ENCODE measurements at places on chromosomes 6 and 20. TPM values are rescaled to one million over a fixed set of nuclear protein-coding genes. Genes with fewer than 3 reads are reported as not detected.

- H3K36me3 ChIP-seq = no peaks in the 10 kb centered on the region
- H3K4me1 ChIP-seq = peaks cover 6% of the 10 kb centered on the region
These were observed at the start of gene REV3L for GRCh38 chr6:111482959-111483735. Gene REV3L, minus strand, starts transcription at chr6:111483218. Its CDS starts 330 bp downstream, at chr6:111482888.

GRCh38 chr6:103273048-103273447 lies 1586.7 kb downstream of the HACE1 start:
- no peak for DNase-seq
- no peaks in the 10 kb centered on the region for H3K36me3 ChIP-seq
- H3K27ac ChIP-seq = no peak overlapping the region
- no peaks in the 10 kb centered on the region for H3K27me3 ChIP-seq
- H3K4me1 ChIP-seq = no peaks in the 10 kb centered on the region

DNA sequence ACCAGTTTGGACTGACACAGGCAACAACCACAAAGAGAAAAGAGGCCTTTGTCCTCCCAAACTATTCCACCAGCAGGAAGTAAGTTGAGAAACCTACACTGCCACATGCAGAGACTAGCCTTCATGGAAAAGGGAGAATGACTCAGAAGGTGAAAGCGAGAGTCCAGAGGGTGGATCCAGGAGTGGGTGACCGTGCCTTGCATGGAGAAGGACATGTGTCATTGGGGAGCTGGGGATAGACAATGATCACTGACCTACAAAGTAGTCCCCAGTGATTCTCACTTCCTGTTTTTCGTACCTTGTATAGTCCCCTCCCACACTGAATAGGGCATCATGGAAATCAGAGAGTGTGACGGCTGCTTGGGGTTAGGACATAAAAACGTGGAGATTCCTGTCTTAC lies 91.9 kb downstream of the MYLK4 start:
- no peak for DNase-seq
- no peaks in the 10 kb centered on the region for H3K27me3 ChIP-seq
- no peak overlapping the region for H3K27ac ChIP-seq
- H3K4me1 ChIP-seq = no peaks in the 10 kb centered on the region
- no peaks in the 10 kb centered on the region for H3K36me3 ChIP-seq
- H3K4me3 ChIP-seq = no peak overlapping the region

GRCh38 chr20:51339721-51340450 lies 202.6 kb downstream of the NFATC2 start:
- no peaks in the 10 kb centered on the region for H3K36me3 ChIP-seq
- no peak for DNase-seq
- no peaks in the 10 kb centered on the region for H3K27me3 ChIP-seq
- H3K4me1 ChIP-seq = no peaks in the 10 kb centered on the region
- H3K4me3 ChIP-seq = no peak overlapping the region
- H3K27ac ChIP-seq = no peak overlapping the region

- H3K4me3 ChIP-seq = no peak overlapping the region
- no peak overlapping the region for H3K27ac ChIP-seq
These were observed 172.6 kb upstream of the RSPO3 start for GRCh38 chr6:126945812-126946360.

Gene SSTR4
- not detected for total RNA-seq

DNA sequence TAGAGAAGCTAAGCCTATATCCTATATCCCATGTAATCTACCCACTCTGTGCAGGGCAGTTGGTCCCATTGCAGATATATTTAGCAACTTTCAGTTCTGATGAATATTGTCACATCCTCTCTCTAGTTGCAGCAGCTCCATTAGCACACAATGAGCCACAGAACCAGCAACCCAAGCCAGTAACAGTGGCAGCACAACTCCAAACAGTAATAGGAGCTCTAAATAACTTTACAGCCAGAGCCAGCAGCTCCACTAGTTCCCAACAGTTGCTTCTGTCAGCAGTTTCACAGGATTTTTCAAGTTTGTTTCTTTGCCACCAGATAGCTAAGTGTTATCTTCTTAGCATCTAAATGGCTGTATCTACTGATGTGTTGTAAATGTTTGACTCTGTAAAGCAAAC lies 490.8 kb downstream of the HTR1B start:
- no peaks in the 10 kb centered on the region for H3K4me1 ChIP-seq
- no peak overlapping the region for H3K27ac ChIP-seq
- DNase-seq = no peak
- H3K27me3 ChIP-seq = no peaks in the 10 kb centered on the region

- H3K27ac ChIP-seq = no peak within 1 kb of the TSS
- H3K27me3 ChIP-seq = no peaks in the 10 kb centered on the region
- DNase-seq = no peak
- H3K4me1 ChIP-seq = no peaks in the 10 kb centered on the region
- no peaks in the 10 kb centered on the region for H3K36me3 ChIP-seq
These were observed at the start of gene RNF182 for GRCh38 chr6:13924949-13925881. Gene RNF182, plus strand, starts transcription at chr6:13924952. Its CDS starts 52,168 bp downstream, at chr6:13977120.

GRCh38 chr6:142325111-142325510 lies 23.3 kb downstream of the ADGRG6 start:
- H3K27me3 ChIP-seq = no peaks in the 10 kb centered on the region
- no peaks in the 10 kb centered on the region for H3K4me1 ChIP-seq
- no peak overlapping the region for H3K4me3 ChIP-seq
- no peak overlapping the region for H3K27ac ChIP-seq

GRCh38 chr6:17971128-17972073 lies 16.0 kb downstream of the KIF13A start:
- no peak overlapping the region for H3K4me3 ChIP-seq
- H3K4me1 ChIP-seq = peaks cover 12% of the 10 kb centered on the region
- H3K27ac ChIP-seq = no peak overlapping the region
- no peaks in the 10 kb centered on the region for H3K27me3 ChIP-seq
- no peaks in the 10 kb centered on the region for H3K36me3 ChIP-seq

Gene GSTA2
- not detected for total RNA-seq

Gene LZTS3
- total RNA-seq = 13.5 TPM

DNA sequence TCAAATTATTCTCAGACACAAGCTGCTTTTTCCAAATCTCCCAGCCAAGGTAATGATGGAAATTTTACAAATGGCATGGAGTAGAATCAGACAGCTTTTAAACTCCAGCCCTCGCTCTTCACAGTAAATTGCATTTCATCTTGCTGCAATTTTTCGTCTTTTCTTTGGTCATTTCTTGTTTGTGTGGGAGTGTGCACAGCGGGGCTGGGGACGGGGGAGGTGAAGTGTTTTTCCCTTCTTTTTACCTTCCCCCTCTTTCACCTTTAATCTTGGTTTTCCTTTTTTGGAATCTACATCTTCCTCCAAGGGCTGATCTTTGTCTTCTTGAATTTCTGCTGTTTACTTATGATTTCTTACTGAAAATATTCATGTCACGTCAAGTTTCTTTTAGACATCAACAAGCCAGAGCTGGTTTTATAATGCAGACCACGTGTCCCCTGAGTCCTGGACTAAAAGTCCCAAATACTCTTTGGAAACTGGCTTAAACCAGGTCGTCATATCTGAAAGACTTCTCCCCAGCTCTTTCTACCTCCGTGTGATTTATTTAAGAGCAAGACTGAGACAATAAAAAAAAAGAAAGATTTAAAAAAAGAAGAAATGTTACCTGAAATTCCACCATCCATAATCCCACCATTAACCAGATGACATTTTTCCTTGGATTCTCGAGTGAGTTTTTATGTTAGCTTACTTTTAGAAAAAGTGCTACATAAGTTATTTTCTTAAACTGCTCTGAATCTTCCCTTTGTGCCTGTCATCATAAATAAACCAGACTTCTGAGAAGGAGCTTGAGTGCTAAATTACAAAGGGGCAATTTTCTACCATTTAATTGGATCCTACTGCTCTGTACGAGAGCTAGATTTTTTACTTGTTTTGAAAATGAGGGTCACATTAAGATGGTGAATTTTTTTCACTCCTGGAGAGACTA lies 52.0 kb downstream of the MAP3K5 start:
- H3K36me3 ChIP-seq = no peaks in the 10 kb centered on the region
- no peaks in the 10 kb centered on the region for H3K27me3 ChIP-seq
- no peak for DNase-seq
- H3K27ac ChIP-seq = no peak overlapping the region
- H3K4me1 ChIP-seq = peaks cover 32% of the 10 kb centered on the region
- no peak overlapping the region for H3K4me3 ChIP-seq

- peaks cover 6% of the 10 kb centered on the region for H3K4me1 ChIP-seq
- H3K27me3 ChIP-seq = no peaks in the 10 kb centered on the region
- H3K36me3 ChIP-seq = no peaks in the 10 kb centered on the region
- no peak overlapping the region for H3K27ac ChIP-seq
These were observed 131.6 kb upstream of the PMEPA1 start for GRCh38 chr20:57841297-57841866.

Gene IRF4
- total RNA-seq = 1.5 TPM

DNA sequence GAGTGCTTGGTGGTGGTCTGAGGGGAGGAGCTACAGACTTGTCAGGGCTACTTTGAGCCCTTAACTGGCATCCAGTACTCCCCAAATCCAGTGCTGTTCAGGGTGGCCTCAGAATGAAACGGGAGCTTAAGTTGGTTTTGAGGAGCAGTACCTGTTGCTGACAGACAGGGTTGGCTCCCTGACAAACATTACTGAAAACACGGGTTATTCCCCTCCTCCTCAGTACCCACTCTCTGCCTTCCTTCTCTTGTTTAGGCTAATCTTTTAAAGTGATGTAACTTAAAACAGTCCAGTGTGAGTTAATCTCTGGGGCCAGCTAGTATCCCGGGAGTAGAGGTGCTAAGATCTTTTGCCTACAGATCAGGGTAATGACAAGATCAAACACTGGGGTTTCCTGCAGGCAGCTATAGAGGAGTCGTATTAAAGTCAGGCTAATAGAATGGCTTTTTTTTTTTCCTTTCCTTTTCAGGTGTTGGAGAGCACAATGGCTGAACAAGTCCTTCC lies 3.7 kb downstream of the TNFAIP3 start:
- H3K4me3 ChIP-seq = peak overlapping the region; percentile 93
- H3K27ac ChIP-seq = no peak overlapping the region
- no peak for DNase-seq
- H3K4me1 ChIP-seq = peaks cover 13% of the 10 kb centered on the region
- no peaks in the 10 kb centered on the region for H3K36me3 ChIP-seq

DNA sequence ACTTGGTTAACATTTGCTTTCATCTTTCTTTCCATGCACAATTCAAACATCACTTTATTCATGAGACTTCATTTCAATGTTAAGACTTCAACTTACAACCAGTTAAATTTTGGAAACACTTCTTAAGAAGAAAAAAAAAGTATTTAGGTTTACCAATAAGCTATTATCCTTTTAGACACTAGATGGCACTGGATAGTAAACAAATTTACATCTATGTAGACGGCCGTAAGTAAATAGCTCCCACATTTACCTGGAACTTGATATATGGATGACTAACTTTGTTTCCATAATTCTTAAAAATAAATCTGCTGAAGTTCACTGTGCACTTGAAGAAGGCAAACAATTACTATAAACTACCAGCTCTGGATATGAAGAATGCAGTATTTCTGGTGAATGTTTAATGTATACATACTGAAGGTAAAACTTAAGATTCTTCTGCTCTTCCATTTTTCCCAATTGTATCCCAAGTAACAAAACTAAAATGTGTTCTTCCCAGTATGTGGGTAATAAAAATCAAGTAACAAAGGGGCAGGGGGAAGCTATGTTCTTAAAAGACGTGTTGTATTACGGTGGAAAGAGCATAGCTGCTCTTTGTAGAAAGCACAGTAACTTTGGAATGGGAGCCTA lies 130.6 kb upstream of the C6orf118 start:
- no peak for DNase-seq
- no peak overlapping the region for H3K27ac ChIP-seq
- H3K4me1 ChIP-seq = no peaks in the 10 kb centered on the region
- no peaks in the 10 kb centered on the region for H3K36me3 ChIP-seq
- H3K27me3 ChIP-seq = no peaks in the 10 kb centered on the region

DNA sequence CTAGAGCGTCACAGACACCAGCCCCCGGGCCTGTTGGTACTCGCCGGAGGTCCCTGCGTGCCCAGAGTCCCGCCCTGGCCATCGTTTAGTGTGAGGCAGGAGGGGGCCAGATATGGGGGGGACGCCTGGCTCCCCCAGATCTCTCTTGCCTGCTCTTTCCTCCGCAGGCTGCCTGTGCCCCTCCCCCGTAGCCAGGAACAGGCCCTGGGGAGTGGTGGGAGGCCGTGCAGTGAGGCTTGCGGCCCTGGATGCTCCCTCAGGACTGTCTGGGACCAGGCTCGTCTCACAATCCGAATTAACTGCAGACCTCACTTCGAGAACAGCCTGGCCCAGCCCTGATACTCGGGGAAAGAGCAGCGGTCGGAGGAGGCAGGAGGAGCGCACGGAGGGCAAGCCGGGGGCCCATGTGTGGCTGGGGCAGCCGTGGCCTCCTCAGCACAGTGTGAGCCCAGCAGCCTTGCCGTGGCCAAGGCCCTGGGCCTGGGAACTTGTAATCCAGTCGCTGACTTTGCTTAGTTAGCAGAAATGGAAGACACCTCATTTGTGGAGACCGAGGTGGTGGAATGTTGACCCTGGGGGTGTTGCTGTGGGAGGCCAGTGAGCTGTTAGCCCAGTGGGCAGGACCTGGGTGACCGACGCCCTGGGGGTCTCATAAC lies 28.7 kb downstream of the FRMD1 start:
- H3K27ac ChIP-seq = no peak overlapping the region
- H3K4me1 ChIP-seq = peaks cover 7% of the 10 kb centered on the region
- no peaks in the 10 kb centered on the region for H3K36me3 ChIP-seq
- no peak for DNase-seq
- H3K4me3 ChIP-seq = no peak overlapping the region

GRCh38 chr6:43492673-43493072 lies 15.3 kb downstream of the TJAP1 start:
- no peaks in the 10 kb centered on the region for H3K27me3 ChIP-seq
- no peaks in the 10 kb centered on the region for H3K36me3 ChIP-seq
- no peak overlapping the region for H3K27ac ChIP-seq
- peaks cover 24% of the 10 kb centered on the region for H3K4me1 ChIP-seq
- no peak for DNase-seq

DNA sequence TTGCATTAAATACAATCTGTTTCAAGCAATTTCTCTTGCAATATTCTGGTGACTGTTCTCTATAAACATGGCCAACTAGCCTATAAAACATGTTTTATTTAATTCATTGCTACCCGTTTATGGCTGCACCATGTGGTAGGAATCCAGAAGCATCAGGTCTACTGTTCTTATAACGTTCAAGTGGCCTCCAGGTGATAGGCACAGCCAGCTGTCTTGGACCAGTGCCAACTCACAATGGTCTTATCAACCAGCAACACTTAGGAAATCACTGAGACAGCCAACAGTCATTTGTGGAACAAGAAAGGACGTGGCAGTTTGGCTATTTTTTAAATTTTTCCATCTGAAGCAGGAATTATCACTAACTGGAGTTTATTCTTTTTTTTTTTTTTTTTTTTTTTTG lies 193.6 kb downstream of the NKAIN2 start:
- no peaks in the 10 kb centered on the region for H3K4me1 ChIP-seq
- H3K27me3 ChIP-seq = no peaks in the 10 kb centered on the region
- H3K4me3 ChIP-seq = no peak overlapping the region
- DNase-seq = no peak

Gene QKI
- total RNA-seq = 145 TPM

- no peaks in the 10 kb centered on the region for H3K36me3 ChIP-seq
- no peak for DNase-seq
- H3K4me1 ChIP-seq = no peaks in the 10 kb centered on the region
These were observed 45.9 kb upstream of the RALY start for GRCh38 chr20:33947709-33948295.

Gene KCNK16
- total RNA-seq = not detected

Gene HDGFL1
- not detected for total RNA-seq

Gene KIF13A
- total RNA-seq = 44.4 TPM

GRCh38 chr6:112253498-112253840 lies 898 bp downstream of the LAMA4 start:
- H3K27me3 ChIP-seq = no peaks in the 10 kb centered on the region
- no peak for DNase-seq
- H3K4me3 ChIP-seq = peak overlapping the region; percentile 83
- H3K4me1 ChIP-seq = peaks cover 6% of the 10 kb centered on the region

All from ovary (tissue), 10 donors.